ENCODE measurements at places on chromosomes 2 and 18. TPM values are rescaled to one million over a fixed set of nuclear protein-coding genes. Genes with fewer than 3 reads are reported as not detected.

The MRPL53 gene
- 172 TPM for polyA plus RNA-seq

The C2orf66 gene
- polyA plus RNA-seq, result not detected

The PDE11A gene
- not detected for polyA plus RNA-seq

The RAB6C gene
- polyA plus RNA-seq, result not detected

The EDAR gene
- 0.05 TPM for polyA plus RNA-seq

The PDE1A gene
- not detected for polyA plus RNA-seq

The LYG2 gene
- not detected for polyA plus RNA-seq

All from naive B cell (primary cell).